ENCODE measurements at places on chromosomes 1 and 21.

DNA sequence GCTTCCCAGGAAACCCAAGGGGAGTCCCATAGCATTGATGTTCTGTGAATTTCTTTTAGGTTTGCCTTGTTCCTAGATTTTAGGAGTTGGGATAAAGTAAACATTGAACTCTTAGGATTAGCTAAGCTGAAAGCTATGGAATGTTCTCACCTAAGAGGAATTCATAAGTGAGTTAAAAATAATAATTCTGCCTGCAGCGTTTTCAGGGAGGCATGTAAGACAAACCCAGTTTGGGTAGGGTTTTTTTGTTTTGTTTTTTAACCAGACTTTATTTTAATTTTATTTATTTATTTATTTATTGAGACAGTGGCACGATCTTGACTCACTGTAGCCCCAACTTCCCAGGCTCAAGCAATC, 28.9 kb upstream of the CD101 start:
- no peak for DNase-seq

GRCh38 chr1:115560027-115560426, 81.7 kb upstream of the VANGL1 start:
- DNase-seq = no peak

DNA sequence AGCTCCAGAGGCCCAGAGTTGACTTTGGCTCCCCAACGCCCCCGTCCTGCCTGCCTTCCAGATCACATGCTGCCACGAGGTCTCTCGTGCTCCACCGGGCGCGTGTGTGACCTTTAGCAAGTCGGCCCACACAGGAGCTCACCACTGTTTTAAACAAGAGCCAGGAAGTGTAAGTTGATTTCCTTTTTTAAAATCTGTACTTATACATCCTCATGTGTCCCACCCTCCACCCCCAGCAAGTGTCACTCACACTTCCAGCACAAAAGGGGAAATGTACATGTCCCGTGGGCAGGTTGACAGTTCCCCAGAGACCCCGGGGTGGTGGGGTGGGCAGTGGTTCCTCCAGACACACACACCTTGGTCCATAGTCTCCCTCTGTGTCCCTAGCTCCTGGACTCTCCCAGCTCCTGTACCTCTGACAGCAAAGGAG, 84.4 kb downstream of the STUM start:
- no peak for DNase-seq

- DNase-seq = no peak
Observed at GRCh38 chr1:231185391-231185790, 23.5 kb downstream of the TRIM67 start.

GRCh38 chr1:235552146-235552716, 48.0 kb upstream of the B3GALNT2 start:
- no peak for DNase-seq

DNA sequence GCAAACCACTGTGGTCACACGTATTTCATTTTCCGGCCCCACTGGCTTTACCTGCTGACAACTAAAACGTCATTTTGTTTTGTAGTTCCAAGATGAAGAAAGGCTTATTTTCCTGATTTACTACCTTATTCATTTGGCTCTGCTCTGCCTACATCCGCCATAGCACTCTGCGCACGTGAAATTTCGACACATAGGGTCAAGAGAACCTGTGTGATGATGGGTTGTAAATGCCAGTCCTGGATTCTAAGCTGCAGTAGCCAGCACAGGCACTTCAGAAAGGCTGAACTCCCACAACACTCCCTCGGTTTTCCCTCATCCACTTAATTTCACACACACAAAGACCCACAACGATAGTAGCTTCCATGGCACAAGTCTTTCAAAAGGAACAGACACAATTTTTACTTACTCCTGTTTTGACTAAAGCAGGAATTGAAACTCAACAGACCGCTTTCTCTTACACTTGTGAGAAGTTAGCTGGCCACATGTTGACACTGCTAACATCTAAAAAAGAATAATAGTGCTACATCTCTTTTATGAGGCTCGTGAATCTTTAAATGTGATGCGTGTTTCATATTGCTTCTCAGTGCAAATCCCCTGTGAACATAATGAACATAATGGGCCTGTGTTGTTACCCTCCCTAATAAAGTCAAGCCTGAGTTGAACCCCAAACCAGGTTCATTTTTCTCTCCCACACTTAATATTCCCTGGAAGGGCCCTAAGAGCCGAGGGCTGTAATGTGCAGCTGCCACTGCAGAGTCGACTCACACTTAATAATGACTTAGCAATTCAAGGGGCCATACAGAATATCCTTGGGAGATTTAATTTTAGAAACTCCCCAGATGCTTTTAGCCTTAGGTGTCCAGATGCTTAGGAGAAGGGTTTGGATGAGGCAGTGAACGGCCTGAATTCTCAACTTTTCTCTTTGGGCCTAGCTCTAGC, 1.5 kb upstream of the RUNX1 start:
- no peak for DNase-seq

DNA sequence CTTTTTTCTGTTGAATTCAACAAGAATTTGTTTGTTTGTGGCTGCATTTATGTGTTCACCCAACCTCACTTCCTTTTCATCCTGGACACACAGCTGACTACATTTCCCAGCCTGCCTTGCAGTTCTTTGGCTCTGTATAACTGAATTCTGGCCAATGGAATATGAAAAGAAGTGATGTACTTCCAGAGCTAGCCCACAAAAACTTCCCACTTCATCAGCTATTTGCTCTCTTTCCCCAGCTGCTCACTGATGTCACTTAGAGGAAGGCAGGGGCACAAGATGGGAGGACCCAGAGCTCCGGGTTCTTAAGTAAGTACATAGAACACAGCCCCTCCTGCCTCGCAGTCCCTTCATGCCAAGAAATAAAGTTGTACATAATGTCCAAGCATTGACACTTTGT, 235.0 kb upstream of the FGGY start:
- DNase-seq = no peak

GRCh38 chr1:59432531-59433439, 135.9 kb downstream of the FGGY start:
- DNase-seq = no peak

- DNase-seq = peak; percentile 26
Observed at GRCh38 chr1:24849672-24850295, 80.3 kb downstream of the RUNX3 start.

DNA sequence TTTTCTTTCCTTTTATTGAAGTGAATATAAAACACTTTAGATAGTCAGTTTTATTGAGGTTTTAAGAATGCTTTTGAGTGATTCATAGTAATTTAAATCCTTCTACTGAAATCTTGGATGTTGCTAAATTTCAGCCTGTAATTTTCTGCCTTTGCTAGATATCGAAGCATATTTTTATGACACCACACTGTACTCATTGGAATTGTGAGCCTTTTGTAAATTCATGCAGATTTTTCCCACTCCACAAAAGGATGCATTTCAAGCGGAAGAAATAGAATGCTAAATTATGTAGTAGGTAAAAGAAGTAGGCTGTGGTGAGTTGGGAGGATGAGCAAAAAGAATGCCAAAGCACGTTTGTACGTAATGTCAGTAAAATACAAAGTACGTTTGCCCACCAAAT, 13.8 kb downstream of the SNX7 start:
- DNase-seq = no peak

- DNase-seq = no peak
Observed at GRCh38 chr1:241156231-241156965, 200.6 kb downstream of the RGS7 start.

GRCh38 chr1:226577401-226578180, 29.0 kb downstream of the STUM start:
- DNase-seq = no peak

GRCh38 chr1:230262867-230263567, 163.1 kb downstream of the PGBD5 start:
- DNase-seq = no peak

- no peak for DNase-seq
Observed at GRCh38 chr1:175933801-175934200, 190.4 kb upstream of the TNR start.

DNA sequence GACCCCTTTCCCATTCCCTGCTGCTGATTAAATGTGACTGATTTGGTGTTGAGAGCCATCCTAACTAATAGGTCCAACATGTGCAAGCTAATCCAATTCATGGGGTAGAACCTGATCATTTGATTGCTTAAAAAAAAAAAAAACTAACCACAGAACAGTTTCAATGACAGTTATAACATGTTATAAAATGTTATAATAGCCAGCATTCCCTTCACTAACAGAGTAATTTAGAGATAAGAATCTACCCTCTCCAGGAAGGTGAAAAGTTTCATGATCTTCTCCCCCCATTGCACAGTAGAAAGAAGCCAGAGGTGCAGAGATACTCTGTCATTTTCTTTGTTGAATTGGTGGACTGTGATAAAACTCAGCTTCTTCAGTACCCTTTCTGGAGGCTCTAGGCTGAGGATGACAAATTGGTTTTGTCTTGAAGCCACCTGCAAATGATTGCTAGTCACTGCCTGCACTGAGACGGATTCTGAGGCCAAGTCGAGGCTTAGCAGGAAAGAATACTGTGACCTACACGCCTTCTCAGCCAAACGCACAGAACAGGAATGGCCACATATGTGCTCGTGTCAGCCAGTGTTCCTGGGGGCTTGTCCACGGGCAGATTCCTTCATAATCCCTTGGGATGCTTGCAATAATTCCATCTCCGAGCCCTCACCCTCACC, 215.7 kb upstream of the IRF2BP2 start:
- no peak for DNase-seq

DNA sequence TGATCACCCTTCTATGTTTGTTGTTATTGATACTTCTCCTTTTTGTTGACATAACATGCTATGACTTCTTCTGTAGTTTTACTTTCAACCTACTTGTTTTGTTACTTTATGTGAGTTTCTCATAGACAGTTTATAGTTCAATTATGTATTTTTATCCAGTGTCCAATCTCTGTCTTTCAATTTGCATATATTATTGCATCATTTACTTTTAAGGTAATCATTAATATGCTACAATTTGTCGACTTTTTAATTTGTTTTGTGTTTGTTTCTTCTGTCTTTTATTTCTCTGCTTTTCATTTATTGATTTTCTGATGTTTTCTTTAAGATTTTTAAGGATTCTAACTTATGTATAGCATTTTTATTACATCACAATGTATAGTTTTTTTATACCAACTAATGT, 10.3 kb downstream of the OR13G1 start:
- no peak for DNase-seq

DNA sequence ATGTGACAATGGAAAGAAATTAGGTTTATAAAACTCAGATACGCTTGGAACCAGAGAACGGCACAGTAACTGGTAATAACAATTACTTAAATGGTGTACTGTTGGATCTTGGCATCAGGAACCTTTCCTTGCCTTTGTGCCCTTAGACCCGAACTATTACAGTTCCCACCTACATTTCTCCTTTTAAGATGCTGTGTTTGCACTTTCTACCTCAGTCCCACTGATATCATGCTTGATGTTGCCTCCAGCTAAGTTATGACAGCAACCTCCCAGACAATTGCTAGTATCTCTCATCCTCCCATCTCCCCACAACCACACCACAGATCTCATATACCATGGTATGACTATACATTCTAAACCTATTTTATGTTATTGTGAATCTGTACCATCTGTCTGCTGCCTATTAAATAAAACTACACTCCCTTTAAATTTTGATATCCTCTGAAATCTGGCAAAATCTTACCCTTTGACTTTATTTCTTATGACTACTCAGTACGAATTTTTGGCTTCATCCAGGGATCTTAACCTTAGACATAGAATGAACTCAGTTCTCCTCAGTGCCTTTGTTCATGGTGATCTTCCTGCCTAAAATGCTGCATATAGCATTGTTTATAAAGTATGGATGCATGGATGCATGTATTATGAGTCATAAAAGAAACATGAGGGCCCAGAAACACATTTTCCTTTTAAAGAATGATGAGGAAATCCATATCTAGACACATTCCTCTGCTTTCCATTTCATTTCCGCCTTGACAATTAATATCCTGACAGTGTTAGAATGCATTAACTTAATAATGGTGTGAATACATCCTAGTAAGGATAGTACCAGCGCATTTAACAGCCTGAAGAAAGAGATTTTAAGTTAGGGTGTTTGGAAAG, 64.1 kb downstream of the LRRC8D start:
- no peak for DNase-seq

DNA sequence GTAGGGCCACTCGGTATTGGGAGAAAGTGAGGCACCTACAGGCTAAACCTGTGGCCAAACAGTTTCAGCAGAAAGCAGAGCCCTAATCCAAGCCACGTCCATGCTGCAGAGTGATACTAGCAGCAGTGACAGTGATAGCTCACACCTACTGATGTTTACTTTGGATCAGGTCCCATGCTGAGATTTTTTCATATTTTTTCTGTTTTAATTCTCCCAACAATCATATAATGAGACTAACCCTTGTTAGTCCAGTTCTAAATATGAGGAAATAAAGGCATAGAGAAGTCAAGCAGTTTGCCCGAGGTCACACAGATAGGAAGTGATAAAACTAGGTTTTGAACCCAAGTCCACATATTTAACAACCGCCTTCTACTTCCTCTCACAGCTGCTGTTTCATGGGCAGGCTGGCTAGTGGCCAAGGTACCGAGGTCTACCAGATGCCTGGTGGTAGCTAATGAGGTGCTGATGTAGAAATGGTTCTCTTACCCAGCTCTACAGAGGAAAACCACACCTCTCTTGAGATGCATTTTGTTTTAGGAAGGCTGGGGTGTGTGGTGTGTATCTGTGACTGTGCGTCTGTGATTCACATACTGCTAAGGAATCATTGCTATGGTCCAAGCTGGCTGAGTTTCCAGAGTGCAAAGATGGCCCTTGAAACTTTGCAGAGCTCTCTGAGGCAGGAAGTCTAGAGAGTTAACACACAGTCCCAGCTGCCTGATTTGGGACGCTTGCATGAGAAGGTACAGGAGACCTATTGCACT, 80.3 kb upstream of the ARTN start:
- DNase-seq = peak; percentile 86

DNA sequence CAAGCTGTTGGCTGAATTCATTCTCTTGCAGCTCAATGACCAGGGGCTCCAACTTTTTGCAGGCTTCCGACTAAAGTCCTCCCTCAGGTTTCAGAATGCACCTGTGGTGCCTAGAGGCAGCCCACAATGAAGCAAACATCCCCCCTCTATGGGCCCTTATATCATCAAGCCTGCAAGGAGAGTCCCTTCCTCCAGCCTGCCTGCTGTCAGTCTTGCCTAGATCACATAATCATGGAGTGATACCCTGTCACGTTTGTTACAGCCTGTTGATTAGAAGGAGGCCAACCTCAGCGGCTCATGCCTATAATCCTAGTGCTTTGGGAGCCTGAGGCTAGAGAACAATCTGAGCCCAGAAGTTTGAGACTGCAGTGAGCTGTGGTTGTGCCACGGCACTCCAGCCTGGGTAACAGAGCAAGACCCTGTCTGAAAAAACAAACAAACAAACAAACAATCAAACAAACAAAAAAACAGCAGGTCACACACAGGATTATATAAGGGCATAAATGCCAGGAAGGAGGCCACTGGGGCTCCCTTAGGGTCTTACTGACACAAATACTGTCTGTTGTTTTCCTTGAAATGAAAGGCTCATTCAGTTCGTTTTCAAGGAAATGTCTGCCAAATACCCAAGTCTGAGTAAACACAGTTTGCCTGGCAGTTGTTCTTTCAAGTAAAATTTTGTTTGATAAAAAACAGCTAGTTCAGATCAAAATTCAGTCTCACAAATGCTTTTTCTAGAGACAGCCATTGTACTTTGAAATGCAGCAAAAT, 4.7 kb upstream of the SPRR3 start:
- no peak for DNase-seq
